Stomach (tissue), 19 donors: ENCODE measurements at places on chromosomes 1 and 21. TPM values are rescaled to one million over a fixed set of nuclear protein-coding genes. Genes with fewer than 3 reads are reported as not detected.

- DNase-seq: no peak
Observed at GRCh38 chr1:205037539-205037938, 5.5 kb upstream of the CNTN2 start.

GRCh38 chr1:202807926-202808757, at the start of gene KDM5B:
Gene KDM5B (minus strand): TSS chr1:202808421. CDS start chr1:202808305, 116 bp downstream.
- DNase-seq: peak; percentile 91

DNA sequence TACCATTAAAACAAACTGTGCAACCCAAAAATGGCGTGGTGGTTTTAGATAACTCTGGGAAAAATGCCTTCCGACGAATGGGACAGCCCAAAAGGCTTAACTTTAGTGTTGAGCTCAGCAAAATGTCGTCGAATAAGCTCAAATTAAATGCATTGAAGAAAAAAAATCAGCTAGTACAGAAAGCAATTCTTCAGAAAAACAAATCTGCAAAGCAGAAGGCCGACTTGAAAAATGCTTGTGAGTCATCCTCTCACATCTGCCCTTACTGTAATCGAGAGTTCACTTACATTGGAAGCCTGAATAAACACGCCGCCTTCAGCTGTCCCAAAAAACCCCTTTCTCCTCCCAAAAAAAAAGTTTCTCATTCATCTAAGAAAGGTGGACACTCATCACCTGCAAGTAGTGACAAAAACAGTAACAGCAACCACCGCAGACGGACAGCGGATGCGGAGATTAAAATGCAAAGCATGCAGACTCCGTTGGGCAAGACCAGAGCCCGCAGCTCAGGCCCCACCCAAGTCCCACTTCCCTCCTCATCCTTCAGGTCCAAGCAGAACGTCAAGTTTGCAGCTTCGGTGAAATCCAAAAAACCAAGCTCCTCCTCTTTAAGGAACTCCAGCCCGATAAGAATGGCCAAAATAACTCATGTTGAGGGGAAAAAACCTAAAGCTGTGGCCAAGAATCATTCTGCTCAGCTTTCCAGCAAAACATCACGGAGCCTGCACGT, 82.1 kb downstream of the PRDM2 start:
- peak; percentile 67 for DNase-seq

GRCh38 chr21:15423676-15424445, 305.9 kb upstream of the USP25 start:
- no peak for DNase-seq

GRCh38 chr1:221234791-221235190, 355.5 kb downstream of the HLX start:
- no peak for DNase-seq

- no peak for DNase-seq
Observed at GRCh38 chr1:177505905-177506590, 335.3 kb downstream of the BRINP2 start.

DNA sequence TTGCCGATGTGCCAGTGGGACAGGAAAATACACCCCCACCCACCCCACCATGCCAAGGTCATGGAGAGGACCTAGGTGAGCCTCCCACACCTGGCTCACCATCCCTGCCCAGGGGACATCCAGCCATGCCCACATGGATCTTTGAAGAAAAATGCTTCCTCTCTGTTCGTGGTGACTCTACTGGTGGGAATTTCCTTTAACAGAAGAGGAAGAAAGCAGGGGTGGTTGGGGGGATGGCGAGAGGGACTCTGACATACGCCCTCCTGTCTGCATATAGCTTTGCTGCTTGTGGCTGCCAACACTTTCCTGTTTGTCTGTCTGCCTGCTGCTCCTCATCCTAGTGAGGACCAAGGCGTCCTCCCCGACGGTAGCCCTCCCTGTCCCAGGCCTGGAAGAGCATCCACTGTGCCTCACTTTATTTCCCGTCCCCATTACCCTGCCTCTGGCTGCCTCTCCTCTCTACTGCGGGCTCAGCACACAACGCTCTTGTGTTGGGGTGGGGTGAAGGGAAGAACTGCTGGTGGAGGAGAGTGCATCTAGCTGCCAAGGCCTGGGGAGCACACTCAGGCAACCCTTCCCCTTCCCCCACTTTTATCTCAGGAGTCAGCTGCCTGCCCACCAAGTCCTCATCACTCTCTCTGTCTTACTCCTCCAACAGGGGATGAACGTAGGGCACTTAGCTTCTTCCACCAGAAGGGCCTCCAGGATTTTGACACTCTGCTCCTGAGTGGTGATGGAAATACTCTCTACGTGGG, 2.5 kb downstream of the SEMA4A start:
- no peak for DNase-seq

- DNase-seq: no peak
Observed at GRCh38 chr1:243561588-243562319, 288.3 kb downstream of the AKT3 start.

GRCh38 chr1:145891587-145892485, 6.2 kb upstream of the ANKRD35 start:
- peak; percentile 97 for DNase-seq

DNA sequence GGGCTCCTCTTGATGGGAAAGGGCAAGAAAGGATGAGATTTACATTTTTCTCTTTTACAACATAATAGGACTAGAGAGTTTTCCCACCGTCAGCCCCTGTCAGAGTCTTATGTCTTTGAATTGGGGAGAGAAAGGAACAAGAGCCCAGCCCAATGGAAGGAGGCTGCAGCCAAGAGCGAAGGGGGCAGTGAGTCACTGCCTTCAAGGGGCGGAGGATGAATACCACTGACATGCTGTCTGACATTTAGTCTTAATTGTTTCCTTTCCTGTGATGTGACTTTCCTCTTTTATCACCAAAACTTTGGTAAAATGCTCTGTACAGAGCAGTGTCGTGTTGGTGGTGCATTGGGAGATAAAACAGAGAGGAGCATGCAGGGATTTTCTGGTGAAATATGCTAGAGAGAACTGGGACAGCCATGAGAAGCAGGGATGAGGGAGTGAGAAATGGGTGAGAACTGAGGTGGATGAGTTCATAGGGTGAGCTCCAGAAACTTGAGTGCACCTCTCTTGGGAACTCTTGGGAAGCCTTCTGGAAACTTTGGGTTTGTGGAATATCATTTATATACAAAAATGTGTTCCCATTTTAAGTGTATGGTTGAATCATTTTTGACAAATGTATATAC, 179.9 kb upstream of the FGGY start:
- DNase-seq: no peak

GRCh38 chr1:245874942-245875580, 632.0 kb downstream of the SMYD3 start:
- peak; percentile 91 for DNase-seq

GRCh38 chr1:18668750-18669404, 38.2 kb downstream of the PAX7 start:
- peak; percentile 53 for DNase-seq

- DNase-seq: no peak
Observed at GRCh38 chr1:168054117-168054516, 82.6 kb downstream of the GPR161 start.

DNA sequence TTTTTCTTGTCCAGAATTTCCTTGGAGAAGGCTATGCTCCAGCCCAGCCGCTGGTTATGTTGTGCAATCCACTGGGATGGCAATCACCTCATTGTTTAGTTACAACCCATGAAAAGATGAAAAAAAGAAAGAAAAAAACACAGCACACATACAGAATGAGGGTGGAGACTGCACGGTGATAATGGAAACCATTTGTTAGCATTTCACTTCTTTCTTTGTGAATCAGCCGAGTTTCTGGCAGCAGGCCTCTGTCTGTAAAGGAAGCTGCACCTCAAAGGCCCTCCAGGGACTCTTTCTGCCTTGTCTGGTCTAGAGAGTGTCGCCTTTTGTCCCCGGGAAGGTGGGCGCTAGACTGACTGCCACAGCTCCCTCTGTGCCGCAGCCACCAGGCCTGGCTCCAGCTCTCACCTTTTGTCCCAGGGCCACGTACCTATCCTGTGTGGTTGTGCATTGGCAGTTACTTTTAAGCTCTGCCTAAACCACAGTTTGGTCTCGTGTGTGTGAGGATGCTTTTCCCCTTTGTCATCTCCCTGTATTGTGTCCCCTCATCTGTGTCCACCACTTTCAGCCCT, 35.6 kb downstream of the NGF start:
- DNase-seq: no peak

GRCh38 chr21:33128538-33128937, 58.6 kb downstream of the OLIG1 start:
- DNase-seq: no peak

DNA sequence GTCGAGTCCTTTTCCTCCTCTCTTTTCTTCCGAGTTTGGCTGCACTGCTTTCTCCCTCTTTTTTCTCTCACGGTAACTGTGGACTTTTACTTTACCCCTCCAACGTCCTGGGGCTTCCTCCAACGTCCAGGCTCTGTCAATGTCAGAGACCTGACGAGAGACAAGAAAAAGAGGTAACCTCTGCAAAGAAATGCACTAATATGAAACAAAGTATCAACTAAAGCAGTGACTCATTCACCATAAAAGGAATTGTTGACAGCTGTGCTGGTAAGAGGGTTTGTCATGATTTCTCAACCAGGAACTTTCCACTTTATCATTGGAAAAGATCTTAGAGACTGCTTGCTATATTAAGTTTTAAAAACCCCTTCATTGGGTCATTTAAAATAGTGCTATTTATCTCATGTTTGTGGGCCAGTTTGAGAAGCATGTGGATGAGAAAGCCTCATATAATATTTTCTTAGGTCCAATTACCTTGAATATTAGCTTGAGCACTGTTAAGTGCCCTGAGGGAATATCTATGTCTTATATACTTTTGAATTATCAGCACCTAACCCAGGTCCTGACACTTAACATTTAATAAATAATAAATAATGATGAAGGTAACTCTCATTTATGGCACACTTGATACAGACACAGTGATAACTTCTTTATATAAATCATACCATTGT, at the start of gene GBP2:
Gene GBP2 (minus strand): TSS at position 202 of the 668 bp plus-strand sequence. CDS start 4,148 bp downstream, outside the sequence.
- no peak for DNase-seq

DNA sequence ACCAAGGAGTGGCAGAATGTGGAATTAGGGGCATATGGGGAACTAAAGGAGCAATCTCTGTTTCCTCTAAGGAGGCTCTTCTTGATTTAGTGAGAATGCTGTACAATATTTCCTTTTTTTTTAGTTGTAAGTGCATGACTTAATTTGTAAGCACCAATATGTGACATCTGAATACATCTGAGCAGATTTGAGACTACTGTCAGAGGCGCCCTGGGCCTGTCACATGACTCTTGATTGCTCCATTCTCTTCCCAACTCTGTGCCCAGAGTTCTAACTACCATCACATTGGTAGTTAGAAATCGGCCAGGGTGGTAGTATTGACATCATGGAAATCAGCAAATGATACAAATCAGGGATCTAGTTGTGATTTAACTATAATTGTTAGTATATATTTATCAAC, 110.1 kb upstream of the LMO4 start:
- DNase-seq: no peak

DNA sequence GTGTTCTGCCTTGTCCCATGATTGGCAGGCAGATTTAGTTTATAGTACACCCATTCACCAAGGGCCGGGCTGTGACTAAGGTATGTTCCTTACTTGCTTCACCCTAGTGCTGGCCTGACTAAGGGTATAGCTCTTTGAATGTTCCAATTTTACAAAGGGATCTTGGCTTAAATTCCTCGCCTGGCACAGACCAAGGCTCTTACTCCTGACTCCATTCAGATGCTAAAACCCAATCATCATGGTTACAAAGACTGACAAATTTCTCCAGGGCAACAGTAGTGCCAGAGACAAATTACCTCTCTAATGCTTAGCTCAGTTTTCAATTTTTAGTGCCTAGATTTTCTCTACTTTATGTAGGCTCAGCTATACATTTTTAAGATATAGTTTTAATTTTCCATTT, 11.5 kb upstream of the C1orf53 start:
- DNase-seq: no peak

GRCh38 chr1:220896092-220896491, 16.8 kb downstream of the HLX start:
- DNase-seq: no peak

GRCh38 chr1:202105571-202106339, 17.0 kb upstream of the GPR37L1 start:
- peak; percentile 83 for DNase-seq

DNA sequence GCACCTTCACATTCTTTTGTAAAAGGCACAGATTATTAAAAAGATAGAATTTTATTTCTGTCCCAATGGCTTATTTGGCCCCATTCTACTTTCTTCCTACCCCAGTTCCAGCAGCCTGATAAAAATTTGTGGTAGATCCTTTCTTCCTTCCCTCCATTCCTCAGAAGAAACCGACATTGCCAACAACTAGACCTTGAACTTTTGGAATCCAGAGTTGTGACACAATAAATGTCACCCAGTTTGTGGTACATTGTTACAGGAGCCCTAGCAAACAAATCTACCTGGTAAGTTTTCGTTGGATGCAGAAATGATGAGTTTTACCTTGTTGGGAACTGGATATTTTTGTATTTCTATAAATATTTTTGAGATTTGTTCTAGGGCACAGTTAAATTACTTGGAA, 141.6 kb upstream of the IVNS1ABP start:
- no peak for DNase-seq

DNA sequence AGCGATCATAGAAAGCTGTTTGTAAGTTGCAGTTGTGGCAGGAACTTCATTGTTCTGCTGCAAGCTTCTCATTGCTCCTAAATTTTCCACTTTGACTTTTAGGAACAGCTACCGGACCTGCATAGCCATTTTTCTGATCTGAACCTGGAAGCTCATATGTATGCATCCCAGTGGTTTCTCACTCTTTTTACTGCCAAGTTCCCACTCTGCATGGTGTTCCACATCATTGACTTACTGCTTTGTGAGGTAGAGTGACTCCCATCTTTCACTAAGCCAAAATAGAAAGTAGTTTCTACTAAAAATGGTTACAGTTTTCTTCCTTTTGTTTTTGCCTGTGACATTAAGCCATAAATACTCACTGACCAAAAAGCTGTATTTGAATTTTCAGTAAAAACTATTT, 254.2 kb downstream of the GPR52 start:
- DNase-seq: no peak

GRCh38 chr1:213714645-213715044, 273.1 kb upstream of the PROX1 start:
- no peak for DNase-seq

- no peak for DNase-seq
Observed at GRCh38 chr21:26405735-26406361, 167.2 kb downstream of the CYYR1 start.

GRCh38 chr1:1901641-1902294, 10.9 kb upstream of the GNB1 start:
- DNase-seq: peak; percentile 2

- DNase-seq: no peak
Observed at GRCh38 chr1:202317941-202318925, 23.5 kb downstream of the UBE2T start.

CSF3R gene
- total RNA-seq: 21.9 TPM

MX2 gene
- 8.7 TPM for total RNA-seq

TEX38 gene
- total RNA-seq: not detected

TCP10L gene
- not detected for total RNA-seq

E2F2 gene
- 4.8 TPM for total RNA-seq

IFI44L gene
- total RNA-seq: 27.4 TPM

GSTM1 gene
- not detected for total RNA-seq

IFNGR2 gene
- 50.9 TPM for total RNA-seq

MYCL gene
- total RNA-seq: 39.4 TPM

CCDC190 gene
- not detected for total RNA-seq

SUSD4 gene
- total RNA-seq: 17.7 TPM

TLCD4 gene
- total RNA-seq: 14.0 TPM

SIM2 gene
- total RNA-seq: not detected
